ENCODE measurements at places on chromosomes 16 and 17.
A peak's percentile ranks its signal among the peaks of the same experiment; 100 is the strongest.

GRCh38 chr16:70653809-70654771, 7.7 kb downstream of the IL34 start:
- DNase-seq: peak; percentile 82

DNA sequence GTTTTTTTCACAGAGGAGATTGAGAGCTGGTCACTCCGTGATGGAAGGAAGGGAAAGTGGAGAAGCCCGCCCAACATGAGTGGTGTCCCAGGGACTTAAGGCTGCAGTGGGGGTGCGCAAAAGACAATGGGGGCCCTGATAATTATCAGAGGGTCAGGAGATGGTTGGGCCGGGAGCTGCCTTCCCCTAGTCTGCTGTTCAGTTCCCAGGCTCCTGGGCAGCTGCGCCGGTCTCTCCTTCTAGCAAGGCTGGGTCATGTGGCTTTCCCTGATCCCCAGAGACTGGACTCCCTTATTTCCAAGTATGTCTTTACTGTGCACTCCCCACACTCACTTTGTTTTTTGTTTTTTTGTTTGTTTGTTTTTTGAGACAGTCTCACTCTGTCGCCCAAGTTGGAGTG, 16.2 kb downstream of the CYGB start:
- DNase-seq: no peak

DNA sequence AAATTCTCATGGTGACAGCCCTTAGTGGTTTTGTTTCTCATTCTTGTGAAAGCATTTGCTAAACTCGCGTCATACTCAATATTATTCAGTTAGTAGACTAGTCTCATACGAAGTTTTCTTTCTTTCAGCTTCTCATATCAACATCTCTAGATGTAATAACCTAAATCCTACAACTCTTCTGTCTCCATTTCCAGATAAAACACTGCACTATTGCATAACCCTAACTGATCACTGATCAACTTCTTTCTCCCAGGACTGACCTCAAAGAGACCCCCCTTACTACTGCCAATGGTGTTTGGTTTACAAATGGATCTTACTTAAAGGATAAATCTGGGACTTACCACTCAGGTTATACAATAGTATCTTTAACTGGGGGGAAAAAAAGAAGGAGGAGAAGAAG, 36.3 kb upstream of the TEKT1 start:
- no peak for DNase-seq

- DNase-seq: no peak
These were observed 70.8 kb upstream of the TNRC6C start for GRCh38 chr17:77887464-77888241.

- no peak for DNase-seq
These were observed 19.7 kb downstream of the ADGRG1 start for GRCh38 chr16:57648125-57648524.

GRCh38 chr16:49588026-49588425, 214.4 kb downstream of the C16orf78 start:
- DNase-seq: no peak

DNA sequence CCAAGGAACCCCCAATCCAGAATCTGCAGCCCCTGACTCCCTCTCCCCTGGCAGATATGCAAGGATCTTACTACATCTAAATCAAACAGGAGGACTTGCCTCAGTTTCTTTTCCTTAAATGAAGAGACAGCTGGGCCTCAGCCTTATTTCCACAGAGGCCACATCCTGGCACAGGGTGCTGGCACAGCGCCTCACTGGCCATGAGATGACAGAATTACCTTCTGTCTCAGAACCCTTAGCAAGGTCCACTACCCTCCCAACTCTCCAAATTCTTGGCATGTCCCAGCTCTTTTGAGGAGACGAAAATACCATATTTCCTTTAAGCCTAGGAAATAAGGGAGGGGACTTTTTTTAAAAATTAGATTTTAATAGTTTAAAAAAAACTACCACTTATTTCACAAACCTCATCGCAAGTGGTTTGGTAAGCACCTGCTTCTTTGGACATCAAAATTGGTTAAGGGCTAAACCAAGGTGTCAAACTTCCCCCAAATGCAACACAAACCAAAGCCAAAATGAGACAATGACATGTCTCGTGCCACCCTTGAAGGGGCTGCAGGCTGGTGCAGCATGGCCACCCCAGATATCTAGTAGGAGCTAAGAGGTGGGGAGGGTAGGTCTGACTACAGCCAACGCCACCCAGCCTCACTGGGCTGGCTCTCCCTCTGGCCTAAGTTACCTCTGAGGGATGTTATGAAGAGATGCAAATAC, 25.3 kb downstream of the FAM117A start:
- no peak for DNase-seq

- peak; percentile 19 for DNase-seq
These were observed 20.5 kb downstream of the GRB7 start for GRCh38 chr17:39757931-39758873.

Data from KG1 (cell line).